Activated CD4-positive, alpha-beta T cell treated with anti-CD3 and anti-CD28 coated beads, Interleukin-2, amount 10 ng/mL, durations not matched to agents 7 days and 5 days (primary cell): ENCODE measurements at places on chromosomes 5 and 9. TPM values are rescaled to one million over a fixed set of nuclear protein-coding genes. Genes with fewer than 3 reads are reported as not detected.

Gene ZNG1A
- 33.3 TPM for total RNA-seq

Gene MAP3K1
- total RNA-seq = 59.9 TPM

Gene NR2F1
- total RNA-seq = not detected

Gene BNC2
- not detected for total RNA-seq

Gene NEK6
- total RNA-seq = 8.0 TPM

Gene C9orf50
- not detected for total RNA-seq

Gene TTF1
- total RNA-seq = 29.7 TPM

Gene IL7R
- 533 TPM for total RNA-seq

Gene DMRT3
- total RNA-seq = not detected

Gene PRRX2
- total RNA-seq = 0.15 TPM
